ENCODE measurements at places on chromosomes 3 and 15.

- no peak for DNase-seq
These were observed 17.6 kb downstream of the HACD3 start for GRCh38 chr15:65547841-65548240.

DNA sequence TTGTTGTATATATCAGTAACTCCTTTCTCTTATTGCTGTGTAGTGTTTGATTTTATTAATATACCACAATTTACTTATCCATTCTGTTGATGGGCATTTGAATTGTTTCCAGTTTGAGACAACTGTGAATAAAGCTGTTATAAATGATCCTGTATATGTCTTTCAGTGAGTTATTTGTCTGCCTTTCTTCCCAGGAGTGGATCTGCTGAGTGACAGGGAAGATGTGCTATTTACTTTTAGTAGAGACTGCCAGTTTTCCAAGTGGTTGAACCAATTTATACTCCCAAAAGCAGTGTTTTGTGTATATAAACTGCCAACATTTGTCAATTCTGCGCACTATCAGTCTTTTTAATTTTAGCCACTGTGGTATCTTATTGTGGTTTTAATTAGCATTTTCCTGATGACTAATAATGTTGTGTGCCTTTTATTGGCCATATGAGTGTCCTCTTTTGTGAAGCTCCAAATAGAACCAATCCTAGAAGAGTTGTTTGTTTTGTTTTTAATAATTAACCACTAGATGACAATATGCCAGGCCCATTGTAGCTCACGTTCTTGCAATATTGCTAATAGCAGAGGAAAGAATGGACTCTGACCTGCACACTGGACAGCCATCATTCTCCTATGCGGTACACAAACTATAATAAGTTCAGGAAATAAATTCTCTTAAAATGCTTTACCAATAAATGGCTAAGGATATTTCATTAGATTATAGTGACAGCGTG is 25.3 kb downstream of the TRANK1 start:
- DNase-seq: no peak

DNA sequence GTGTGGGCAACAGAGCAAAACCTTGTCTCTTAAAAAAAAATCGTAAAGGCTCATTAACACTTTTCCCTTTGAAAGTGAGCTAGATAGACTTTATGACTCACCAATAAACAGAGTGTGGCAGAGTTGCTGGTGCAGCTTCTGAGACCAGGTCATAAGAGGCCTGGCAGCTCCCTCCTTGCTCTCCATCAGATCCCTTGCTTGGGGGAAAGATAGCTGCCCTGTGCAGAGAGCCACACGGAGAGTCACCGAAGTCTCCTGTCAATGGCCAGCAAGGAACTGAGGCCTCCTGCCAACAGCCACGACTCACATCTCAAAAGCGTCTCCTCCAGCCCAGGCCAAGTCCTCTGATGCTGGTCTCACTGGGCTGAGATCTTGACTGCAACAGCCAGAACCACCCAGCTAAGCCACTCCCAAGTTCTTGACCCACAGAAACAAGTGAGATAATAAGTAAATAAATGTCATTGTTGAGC is 8.7 kb upstream of the GP9 start:
- DNase-seq: no peak

DNA sequence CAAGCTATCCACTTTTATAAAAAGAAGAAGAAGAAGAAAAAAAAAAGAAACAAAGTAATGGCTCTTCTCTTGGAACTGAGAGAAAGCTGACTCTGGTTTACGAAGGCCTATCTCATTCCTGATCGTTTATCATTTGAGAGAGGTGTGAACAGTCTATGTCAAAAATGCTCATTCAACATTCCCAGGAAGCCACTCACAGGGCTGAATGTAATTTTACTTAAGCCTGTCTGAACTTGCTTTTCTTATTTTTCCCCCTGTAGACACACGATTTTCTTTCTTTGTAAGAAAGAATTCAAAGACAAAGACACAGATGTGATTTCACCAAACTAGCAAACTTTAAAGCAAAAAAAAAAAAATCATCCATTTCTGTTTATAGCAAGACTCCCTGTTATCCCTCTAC is 805.8 kb downstream of the FHIT start:
- no peak for DNase-seq

GRCh38 chr15:32979710-32980109 is 214.8 kb downstream of the FMN1 start:
- no peak for DNase-seq

DNA sequence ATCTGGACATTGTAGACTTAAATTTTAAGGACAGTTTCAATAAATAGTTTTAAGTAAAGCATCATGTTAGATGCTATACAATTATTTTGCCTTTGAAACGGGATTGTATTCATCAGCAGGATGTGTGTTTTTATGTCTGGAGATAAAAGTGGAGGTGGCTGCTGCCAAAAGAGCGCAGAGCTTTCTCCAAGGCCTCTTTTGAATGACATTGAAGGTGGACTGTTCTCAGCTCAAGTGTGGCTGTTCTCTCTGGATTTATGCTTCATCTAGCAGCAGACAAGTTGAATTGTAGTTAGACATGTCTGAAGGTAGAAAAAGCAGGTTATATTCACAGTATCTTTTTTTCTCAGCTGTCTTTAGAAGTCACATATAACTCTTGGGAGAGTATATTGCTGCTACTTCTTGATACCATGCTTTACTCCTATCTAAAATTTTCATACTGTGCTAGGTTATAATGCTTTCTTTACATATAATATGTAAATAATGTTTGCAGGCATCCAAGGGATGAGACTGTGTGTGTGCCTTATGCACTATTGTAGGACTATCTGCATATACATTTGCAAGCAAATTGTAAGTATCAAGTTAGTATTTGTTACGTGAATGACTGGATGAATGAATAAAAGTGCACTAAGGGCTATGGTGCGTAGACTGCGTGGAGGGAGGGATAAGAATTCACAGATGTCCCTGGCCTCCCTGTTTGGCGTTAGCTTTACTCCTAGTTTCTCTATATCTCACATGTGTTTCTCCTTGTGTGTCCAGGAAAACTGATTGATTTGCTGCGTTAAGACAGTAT is 340.1 kb downstream of the NAALADL2 start:
- DNase-seq: no peak

DNA sequence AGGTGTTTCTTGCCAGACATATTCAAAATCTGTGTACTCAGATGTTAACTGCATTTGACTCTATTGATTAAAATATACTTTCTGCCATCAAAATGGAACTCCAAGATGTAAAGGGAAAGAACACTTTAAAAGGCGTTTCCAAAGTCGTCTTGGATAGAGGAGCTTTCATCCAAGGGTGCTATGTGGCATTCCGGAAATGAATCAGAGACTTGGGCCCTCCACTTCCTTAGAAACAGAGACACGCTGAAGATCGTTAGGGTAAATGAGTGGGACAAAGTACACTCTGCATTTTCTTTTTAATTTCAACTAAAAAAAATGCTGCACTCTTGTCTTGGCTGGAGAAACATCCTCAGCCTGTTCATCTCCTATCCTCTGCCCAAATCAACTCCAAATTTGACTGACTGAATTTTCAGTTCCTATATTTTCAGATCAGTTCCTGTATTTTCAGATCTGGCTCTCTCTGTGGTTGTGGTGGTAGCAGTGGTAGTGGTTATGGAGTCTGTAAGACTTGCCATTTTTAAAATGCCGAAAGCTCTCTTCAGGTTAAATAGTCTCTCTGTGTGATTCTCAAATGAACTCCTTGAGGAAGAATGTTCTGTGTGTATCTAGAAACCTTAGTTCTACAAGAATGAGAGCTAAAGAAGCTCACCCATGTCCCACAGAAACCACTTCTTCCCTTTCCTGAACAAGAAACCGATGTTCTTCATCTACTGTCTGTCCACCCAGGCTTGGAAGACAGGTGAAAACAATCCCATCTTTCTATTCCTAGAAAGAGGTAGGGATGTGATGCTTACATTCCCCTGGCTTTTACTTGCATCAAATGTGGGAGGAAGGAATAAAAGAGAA is 156.8 kb upstream of the ICE2 start:
- no peak for DNase-seq

GRCh38 chr15:43293432-43293831 is 26.7 kb upstream of the TGM5 start:
- no peak for DNase-seq

GRCh38 chr3:54949491-54950044 is 21.7 kb upstream of the LRTM1 start:
- DNase-seq: no peak

- no peak for DNase-seq
These were observed 58.5 kb upstream of the CTSH start for GRCh38 chr15:79003301-79003700.
